ENCODE measurements at places on chromosomes 7 and 10.

GRCh38 chr10:102072673-102073527, 7.8 kb downstream of the HPS6 start:
- peak; percentile 83 for DNase-seq

- DNase-seq = no peak
Measured at GRCh38 chr10:73099141-73099540, 2.5 kb upstream of the P4HA1 start.

DNA sequence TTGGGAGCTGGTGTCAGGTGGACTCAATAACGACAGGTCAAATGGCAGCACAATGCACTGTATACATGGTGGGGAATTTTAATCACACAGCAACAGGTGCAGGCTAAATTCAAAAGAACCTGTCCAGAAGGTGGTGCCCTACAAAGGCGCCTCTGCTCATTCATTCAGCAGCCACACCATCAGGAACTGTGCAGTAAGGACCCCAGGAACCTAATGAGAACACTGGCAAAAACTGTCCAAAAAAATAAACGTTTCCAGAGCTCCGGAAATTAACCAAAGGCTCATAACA, 21.9 kb upstream of the CRYGN start:
- no peak for DNase-seq

GRCh38 chr7:28724563-28724962, 233.6 kb downstream of the TRIL start:
- DNase-seq = no peak

DNA sequence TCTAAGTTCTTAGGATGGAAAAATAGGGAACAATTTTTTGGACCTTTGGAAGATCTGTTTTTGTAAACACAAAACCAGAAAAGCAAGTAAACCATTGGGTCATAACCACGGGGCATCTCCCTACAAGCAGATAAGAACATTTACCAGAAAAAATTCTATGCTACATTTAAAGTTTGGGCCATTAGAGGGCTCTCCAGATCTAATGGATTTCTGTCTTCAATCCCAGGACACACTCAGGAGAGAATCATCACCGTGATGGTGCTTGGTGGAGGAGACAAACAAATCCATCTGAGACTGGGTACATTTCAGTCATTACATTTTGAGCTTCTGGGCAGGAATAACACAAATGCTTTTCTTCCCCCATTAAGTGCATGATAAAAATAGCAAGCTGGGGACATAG, 178.4 kb upstream of the TARP start:
- peak; percentile 18 for DNase-seq

Data from ELR (cell line).